Lower leg skin (tissue), 4 donors: ENCODE measurements at places on chromosomes 5 and 9.

DNA sequence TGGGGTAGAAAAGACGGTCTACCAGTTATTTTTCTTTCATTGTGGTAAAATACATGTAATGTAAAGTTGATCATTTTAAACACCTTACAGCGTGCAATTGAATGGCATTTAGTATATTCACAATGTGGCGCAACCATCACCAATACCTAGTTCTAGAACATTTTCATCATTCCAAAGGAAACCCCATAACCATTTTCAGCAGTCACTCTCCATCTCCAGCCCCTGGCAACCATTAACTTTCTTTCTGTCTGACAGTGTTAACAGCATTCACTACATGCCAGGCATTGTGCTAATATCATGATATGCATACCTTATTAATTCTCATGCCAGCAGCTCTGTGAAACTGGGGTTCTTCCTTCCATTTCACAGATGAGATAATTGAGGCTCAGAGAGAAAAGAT is 32.0 kb downstream of the PTGS1 start:
- DNase-seq: no peak

DNA sequence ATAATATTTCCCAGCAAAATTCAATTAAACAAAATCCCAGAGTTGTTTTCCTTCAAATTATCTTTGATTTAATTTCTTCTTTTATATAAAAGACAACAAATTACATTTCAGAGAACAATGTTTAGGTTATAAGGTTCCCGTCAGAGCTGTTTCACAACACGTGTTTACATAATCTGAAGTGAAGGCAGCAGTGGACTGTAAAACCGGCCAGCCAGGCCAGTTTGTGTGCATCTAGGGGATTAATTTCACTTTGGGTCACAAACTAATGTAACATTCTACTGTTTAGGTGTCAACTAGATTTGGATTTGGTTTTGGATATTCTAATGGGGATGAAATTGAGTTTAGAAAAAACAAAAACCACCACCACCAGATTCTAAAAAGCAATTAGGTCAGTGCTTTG is 86.5 kb upstream of the PLPP1 start:
- DNase-seq: no peak

GRCh38 chr9:106921341-106921899 is 58.5 kb downstream of the ZNF462 start:
- DNase-seq: no peak

DNA sequence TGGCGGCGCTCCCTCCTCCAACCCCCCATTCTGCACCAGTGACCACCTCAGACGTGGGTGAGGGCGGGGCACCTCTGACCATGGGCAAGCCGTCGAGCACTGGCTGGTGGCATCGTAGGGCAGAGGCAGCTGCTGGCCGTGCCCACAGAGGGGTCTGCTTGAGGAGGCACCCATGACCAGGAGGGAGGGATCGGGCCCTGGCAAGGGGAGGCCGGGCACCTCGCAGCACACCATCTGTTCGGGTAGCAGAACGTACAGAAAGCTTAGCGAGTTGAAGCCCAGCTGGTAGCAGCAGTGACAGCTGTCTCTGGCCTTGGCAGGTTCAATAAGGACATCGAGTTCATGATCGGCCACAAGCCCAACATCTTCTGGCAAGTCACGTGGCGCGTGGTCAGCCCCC is 4.3 kb upstream of the SLC6A18 start:
- DNase-seq: no peak

DNA sequence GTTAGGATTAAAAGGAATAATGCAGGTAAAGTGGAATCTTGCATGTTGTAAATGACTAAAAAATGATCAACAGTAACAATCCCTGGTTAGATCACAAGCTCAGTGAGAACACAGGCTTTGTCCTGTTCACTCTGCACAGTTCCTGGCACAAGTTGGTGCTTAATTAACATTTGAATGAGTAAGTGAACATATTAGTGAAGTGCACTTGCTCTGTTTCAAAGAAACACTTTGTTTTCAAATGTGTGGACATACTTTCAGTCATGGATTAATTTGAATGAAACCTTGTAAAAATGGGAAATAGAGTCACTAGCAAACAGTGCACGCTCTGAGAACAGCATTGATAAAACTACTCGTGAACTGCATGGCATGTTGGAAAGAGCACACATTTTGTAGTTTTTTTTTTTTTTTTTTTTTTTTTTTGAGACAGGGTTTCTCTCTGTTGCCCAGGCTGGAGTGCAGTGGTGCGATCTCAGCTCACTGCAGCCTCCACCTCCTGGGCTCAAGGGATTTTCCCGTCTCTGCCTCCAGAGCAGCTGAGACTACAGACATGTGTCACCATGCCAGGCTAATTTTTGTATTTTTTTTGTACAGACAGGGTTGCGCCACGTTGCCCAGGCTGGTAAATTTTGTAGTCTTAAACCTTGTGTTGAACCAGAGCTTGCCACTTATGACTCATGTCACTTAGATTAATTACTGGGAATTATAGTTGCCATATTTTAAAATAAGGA is 159.9 kb downstream of the LURAP1L start:
- DNase-seq: no peak

DNA sequence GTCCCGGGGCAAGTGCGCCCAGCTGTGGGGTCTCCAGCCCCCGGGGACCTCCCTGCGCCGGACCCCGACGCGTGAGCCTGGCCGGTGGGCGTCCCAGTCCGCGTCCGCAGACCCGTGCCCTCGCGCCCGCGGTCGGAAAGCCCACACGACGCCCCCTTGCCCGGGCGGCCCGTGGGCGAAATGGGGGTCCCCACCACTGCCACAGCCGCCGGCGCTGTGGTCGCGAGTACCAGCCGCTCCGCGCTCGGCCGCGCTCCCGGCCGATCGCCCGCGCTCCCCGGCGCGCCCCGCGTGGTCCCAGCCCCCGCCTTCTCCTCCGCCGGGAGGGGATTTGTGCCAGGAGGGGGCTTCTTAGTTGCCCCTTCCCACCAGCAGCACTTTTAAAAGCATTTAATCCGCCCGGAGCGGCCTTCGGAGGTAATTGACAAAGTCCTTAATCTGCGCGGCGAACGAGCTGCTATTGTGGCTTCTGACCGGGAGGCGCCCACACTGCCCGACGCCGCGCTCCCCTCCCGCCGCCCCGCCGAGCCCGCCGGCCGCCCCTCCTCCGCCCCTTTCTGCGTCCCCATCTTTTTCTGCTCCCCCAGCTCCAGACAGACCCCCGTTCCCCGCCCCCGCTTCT is 469 bp upstream of the FIBCD1 start:
- no peak for DNase-seq
